ENCODE measurements at places on chromosomes 12 and 14.
A peak's percentile ranks its signal among the peaks of the same experiment; 100 is the strongest.

DNA sequence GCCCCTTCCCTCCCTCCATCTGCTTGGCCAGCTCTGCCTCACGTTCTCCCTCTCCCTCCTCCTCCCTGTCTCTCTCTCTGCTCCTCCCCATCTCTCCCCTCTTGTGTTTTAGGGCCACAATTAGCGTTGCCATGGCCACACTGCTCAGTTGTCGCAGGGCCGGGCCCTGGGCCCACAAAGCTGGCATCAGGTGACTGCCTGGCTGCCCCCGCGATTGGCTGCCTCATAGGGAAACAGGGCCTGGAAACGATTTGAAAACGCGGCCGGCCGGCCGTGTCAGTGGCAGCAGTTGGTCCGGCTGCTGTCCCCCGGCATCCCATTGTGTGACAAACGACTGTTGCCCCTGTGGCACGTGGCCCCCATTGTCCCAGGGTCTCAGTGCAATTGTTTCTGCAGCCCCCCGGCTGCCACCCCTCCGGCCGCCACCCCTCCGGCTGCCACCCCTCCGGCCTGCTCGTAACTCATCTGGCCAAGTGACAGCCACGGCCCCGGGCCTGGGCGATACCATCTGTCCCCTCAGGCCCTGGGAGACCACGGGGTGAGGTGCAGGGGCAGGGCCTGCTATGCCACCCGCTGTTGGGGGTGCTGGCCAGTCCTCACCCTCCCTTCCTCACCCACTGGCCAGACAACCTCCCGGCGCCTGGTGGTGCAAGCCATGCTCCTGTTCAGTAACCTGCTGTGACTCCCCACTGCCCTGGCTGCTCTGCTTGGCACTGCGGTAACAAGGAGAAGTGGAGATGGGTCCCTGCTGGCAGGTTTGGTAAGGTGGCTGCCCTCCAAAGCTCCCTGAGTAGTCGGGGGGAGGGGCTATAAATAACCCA, 17.4 kb downstream of the FOXN4 start:
- peak; percentile 31 for DNase-seq

- DNase-seq = peak; percentile 18
These were observed 1.3 kb downstream of the BDKRB2 start for GRCh38 chr14:96205978-96206360.

DNA sequence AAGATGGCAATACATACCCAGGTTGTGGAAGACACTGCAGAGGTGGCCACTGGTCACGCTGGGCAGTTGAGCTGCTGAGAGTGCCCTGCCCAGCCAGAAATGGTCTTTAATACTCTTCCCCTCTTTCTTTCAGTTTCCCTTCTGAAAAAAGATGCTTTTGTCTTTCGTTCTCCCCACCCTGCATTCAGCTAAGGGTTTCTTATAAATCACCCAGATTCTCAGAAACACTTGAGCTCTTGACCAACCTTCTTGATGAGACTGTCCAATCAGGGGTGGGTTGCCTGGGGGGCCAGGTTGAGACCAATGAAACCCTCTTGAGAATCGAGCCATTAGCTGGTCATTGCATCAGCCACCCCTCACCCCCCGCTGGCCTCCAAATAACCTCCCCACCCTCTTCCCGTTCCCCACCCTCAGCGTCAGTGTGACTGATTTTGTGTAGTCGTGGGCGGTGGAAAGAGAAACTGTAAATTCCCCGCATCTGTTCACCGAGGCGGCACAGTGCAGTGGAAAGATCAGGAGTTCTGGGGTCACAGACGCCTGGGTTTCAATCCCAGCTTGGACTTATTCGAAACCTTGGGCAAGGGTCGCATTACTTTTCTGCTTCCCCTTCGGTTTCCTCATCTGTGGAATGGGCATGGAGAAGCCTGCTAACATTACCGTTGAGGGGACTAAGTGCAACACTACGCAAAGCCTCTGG, 52.3 kb downstream of the SLC25A47 start:
- peak; percentile 97 for DNase-seq

- peak; percentile 74 for DNase-seq
These were observed 25.1 kb upstream of the GPHB5 start for GRCh38 chr14:63343878-63344277.

DNA sequence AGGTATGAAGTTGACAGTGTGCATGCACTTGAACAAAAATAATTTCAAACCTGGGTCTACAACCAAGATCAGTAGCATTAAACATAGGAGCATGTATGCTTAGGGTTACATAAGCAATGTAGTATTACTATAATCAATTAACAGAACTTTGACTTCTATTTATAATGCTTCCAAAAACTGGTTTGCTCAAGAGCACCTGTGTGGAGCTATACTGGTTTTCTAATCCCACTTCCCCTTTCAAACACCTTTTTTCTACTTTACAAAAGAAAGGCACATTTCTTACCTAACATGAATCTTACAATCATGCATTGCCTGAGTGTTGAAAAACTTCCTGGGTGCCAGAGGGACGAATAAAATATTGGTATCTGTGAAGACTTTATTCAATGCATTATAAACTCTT, 72.7 kb downstream of the EFCAB11 start:
- DNase-seq = no peak

- DNase-seq = no peak
These were observed 2.3 kb downstream of the MTERF2 start for GRCh38 chr12:106984588-106985137.

DNA sequence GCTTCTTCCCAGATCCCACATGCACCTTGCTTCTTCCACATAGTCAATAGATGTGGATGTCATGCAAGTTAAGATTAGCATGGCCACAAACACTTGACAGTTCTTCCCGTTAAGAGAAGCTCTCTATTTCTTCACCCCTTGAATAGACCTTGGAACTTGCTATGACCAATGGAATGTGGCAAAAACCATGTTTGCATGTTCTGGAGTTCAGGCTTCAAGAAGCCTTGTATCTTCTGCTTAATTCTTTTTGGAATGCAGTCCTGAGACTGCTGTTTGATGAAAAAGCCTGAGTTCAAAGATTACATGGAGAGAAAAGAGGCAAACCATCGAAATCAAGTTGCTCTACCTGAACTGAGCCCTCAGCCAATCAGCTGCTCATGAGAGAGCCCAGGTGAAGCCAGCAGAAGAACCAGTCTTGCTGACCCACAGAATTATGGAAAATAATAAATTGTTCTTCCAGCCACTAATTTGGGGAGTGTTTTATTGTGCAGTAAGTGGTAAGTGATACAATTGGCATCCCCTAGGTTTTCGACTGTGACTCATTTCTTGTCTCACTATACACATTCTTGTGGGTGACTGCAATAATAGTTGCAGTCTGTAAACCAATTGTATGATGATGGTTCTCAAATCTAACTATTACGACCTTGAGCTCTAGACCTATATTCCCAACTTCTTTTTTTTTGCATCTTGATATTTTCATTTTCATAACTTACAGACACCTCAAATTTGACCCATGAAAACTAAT, 12.6 kb downstream of the RASSF9 start:
- DNase-seq = peak; percentile 82

GRCh38 chr12:32893043-32893442, 3.5 kb downstream of the PKP2 start:
- no peak for DNase-seq

DNA sequence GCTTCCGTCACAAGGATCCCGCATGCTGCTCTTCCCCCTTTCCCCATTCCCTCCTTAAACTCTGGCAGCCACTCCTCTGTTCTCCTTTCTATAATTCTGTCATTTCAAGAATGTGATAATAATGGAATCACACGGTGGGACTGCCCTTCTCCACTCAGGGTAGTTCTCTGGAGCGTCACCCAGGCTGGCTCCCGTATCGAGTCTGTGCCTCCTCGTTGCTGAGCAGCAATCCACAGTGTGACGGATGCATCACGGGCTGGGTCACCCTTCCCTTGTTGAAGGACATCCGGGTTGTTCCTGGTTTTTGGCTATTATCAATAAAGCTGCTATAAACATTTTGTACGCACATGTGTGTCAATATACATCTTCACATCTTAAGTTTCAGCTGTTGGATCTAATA, 5.7 kb upstream of the SYNE3 start:
- no peak for DNase-seq

DNA sequence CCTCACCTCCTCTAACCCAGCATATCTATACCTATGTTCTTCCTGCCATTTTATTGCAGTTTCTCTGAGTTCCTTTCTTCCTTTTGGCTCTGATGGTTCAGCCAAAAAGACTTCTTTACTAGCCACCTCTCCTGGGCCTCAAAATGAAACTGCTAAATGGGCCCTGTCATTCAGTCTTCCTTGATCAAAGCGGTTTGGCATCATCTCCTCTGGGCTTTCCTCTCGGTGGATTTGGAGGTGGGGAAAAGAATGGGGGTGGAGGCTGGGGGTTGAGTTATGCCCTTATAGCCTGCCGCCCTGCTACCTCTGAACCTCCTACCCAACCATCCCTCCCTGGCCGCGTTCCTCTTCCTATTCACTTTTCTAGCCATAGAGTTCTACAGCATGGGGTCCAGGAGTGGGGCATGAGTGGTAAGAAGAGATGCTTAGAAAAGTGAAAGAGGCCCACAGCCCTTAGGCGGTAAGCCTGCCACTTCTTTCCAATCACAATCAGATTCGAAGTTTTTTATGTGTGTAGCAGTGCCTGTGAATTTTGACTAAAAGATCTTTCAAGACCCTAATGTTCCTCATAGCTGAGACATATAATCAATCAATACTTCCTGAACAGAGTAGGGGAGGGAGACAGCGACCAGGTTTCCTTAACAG, 2.5 kb downstream of the AJUBA start:
- peak; percentile 37 for DNase-seq

DNA sequence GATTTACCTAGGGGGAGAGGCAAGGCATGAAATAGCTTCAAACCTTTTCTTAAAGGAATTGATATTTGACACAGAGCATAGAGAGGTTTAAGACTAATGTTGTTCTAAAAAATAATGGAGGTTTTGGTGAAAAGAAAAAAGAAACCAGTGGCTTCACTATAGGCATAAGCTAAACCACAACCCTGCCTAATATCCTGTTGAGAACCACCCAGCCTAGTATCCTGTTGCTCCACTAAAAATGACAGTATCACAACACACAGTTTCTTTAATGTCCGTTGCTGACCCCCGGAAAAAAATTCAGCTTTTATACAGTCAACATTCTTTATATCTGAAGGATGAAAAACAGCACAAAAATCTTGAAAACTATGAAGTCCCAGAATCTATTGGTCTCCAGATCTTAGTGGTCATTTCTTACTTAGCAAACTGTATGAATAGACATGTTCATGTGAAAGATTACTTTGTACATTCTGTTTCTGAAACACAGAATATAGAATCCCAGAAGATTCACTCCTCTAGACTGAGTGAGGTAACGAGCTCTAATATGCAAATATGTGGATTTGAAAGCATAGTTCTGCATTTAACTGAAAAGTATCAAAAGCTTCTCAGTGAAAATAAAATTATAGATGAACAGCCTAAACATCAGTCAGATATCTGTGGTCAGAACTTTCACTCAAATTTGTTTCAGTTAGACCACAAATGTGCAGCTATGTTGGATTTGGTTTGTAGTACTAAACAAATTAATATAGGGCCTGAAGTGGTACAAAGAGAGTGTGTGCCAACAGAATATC, 40.5 kb downstream of the GALC start:
- DNase-seq = no peak

DNA sequence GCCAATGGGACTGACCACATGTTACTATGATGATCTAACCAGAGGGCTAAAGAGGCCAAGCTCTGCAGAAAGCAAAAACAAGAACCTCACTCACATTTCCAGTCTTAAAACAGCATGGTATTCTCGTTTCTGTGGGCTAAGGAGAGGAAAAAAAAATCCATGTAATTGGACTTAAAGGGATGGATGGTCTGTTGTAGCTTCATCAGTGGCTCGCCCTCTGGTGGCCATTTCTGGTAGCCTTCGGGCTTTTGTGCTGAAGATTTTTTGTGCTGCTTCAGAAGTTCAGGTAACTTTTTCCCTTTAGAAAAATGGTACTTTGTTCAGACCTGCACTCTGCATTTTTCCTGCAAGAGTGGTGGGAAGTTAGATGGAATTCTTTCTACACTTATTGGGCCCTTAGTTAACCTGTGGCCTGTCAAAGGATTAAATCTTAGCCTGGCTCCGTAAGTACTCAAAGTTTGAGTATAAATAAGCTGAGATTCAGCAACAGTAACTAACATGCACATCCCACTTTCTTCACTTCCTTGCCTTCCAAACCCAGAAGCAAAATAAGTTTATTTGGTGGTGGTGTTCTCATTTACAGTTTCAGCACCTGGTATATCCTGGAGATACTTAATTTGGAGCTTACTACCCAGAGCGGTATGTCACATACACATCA, 22.3 kb downstream of the DCAF4 start:
- DNase-seq = peak; percentile 64

- no peak for DNase-seq
These were observed 168.3 kb upstream of the SYT1 start for GRCh38 chr12:78696267-78696666.

DNA sequence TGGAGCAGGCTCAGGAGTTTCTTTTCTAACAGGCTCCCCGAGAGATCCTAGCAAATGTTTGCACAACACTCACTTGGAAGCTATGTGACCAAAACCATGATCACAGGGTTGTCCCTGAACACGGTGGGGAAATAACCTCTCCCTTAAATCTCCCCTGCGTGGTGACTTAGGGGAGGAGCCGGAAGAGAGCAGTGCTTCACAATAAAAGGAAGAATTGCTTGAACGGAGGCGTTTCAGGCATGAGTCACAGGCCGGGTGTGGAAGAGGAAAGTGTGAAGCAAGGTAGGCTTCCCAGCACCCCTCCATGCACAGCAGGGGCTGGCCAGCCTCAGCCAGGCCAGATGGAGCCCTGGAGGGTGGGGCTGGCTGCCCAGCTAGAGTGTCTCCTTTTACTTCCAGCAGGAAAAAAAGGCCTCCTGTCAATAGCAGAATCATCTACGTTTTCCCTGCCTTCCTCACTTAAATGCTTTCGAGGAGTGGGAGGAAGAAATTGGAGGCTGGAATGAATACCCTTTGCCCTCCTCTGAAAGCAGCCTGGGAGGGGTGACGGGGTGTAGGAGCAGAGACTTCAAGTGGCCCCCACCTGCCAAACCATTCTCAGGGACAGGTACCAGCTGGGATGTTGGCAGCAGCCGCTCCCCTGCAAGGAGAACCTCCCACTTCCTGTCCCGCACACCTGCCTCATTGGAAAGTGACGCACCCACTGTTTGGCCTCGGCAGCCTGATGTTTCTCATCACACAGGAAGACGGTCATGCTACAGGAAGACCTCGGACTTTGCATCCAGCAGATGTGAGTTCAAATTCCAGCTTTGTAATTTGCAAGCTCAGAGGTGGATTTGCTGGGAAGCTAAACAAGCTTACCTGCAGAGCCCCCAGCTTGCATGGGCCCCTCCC, 30.1 kb upstream of the PPP2R5C start:
- peak; percentile 51 for DNase-seq

DNA sequence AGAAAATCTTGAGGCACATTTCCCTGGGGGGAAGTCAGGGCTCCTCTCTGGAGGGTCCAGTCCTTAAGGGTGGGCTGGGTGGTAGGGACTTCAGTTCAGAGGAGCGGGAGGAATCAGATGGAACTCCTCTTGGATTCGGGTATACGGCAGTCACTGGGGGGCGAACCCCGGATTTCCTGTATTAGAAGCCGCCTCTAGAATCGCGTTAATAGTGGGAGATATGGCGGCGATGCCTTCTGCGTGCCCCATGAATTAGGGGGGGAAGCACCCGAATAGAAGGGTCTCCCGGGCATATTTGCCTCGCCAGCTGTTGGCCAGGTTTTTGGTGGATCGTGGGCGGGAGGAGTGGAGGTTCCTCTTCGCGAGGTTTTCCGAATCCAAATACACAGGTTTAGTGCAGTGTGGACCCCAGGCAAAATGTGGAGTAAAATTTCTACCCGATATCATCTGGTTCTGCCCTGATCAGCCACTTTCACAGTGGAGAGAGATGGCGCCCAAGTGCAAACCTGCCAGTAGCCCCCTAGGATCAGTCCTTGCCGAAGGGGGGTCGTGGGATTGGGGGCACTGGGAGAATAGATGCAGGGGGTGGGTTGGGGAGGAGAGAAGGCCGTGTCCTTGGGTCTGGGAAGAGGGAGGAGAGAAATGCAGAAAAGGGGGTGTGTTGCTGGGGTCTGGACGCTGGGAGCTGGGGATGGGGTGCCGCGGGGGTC, 628 bp downstream of the MEG3 start:
- DNase-seq = peak; percentile 31
